Nucleus accumbens (tissue), 56 donors: ENCODE measurements at places on chromosomes 1 and 21.

DNA sequence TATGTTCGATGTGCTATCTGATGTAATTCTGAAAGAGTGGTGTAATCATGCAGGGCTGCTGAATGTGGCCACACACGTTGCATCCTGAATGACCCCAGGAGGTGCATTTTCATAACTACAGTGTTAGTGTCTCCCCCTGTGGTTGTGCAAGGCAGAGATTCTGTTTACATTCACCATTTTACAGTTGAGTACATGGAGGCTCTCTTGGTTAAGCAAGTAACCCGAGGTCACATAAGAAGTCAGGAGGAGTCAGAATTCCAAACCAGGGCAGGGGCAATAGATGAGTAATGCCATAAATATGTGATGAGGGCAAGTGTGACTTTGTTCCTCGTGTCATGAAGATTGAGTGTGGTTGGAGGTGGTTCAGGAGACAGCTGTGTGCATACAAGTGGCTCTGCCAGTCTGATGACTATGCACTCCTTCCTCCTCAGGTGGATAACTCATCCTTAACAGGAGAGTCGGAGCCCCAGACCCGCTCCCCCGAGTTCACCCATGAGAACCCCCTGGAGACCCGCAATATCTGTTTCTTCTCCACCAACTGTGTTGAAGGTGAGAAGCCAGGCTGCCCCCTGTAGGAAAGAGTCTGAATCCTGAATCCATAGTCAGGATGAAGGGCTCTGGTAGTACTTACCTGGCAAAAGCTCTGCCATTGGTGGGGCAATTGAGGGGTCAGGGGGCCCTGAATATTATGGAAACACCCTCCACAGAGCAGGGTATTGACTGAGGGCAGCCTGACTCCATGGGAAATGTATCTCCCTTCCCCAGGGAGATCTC is 9.3 kb downstream of the ATP1A2 start:
- no peak for DNase-seq

DNA sequence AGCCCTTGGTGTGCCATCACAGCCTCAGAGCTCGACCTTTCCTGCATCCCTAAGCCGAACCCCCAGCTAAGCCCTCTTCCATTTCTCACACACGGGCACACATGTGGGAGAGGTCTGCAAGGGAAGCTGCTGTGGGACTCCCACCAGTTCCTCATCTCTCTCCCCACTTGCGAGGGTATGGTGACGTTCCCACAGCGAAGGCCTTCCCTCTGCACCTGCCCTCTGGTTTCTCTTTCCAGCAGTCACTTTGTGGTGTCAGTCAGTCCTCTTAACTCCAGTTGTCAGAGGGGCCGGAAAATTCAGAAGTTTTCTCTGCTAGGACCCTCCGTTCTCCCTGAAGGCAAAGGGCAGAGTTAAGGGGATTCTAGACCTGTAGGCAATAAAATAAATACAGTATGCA is 5.5 kb upstream of the STK40 start:
- DNase-seq: no peak

DNA sequence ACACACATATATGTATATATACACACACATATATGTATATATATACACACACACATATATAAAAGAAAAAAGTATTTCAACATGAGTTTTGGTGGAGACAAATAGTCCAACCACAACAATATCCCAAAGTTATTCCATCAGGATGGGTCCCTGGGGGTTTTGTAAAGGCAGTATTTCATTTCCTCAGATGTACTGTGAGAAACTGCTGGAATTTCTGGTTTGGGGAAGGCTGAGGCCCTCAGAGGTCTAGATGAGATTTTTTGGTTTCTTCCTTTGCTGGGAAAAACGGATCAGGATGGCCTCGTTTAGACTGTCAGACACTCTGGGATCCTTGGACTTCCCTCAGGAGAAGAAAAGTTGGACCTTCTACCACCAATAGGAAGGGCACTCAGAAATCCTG is 36.5 kb upstream of the TENT5B start:
- no peak for DNase-seq

- DNase-seq: no peak
Observed at GRCh38 chr1:244653439-244654107, 647 bp downstream of the DESI2 start.

DNA sequence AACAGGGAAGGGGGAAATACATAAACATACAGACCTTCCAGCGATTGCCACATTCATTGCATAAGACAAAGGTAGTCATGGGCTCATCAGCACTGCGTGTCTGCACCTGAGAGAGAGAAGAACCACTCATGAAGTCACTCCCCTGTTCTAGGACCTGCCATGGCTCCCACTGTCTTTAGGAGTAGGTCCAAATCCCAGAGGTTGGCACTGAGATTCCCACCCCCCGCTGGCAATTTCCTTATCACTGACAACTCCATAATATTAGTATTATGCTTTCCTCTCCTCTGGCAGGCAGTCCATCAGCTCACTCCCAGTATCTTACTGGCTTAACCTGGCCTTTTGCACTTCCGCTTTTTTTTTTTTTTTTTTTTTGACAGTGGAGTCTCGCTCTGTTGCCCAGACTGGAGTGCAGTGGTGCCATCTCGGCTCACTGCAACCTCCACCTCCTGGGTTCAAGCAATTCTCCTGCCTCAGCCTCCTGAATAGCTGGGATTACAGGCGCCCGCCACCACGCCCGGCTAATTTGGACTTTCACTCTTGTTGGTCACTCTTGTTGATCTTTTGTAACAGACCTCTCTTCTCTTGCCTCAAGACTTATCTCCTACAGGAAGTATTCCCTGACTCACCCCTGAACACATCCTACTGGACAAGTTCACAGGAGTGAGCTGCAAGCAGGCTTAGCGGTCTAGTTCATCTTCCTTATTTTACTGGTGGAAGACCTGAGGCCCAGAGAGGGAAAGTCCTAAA is 14.8 kb upstream of the ZNF436 start:
- DNase-seq: no peak

DNA sequence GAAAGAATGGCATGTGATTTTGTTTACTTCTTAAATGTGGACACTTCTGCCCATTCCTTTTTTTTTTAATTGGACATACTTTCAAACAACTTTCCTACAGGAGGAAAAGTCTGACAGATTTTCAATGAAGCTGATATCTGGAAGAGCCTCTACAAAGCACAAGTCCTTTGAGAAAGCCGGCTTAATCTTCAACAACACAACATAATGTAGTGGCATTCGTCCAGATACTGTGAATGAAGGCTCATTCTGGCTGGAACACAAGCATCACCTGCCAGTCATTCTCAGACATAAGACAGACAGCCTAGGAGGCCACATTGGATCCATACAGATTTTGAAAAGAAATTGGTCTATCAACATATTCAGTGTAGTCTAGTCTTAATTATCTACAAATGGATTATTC is 4.9 kb downstream of the OTUD7B start:
- DNase-seq: no peak

- DNase-seq: no peak
Observed at GRCh38 chr1:201491896-201492511, 14.9 kb downstream of the CSRP1 start.

GRCh38 chr1:103063921-103064320 is 44.4 kb downstream of the COL11A1 start:
- no peak for DNase-seq

DNA sequence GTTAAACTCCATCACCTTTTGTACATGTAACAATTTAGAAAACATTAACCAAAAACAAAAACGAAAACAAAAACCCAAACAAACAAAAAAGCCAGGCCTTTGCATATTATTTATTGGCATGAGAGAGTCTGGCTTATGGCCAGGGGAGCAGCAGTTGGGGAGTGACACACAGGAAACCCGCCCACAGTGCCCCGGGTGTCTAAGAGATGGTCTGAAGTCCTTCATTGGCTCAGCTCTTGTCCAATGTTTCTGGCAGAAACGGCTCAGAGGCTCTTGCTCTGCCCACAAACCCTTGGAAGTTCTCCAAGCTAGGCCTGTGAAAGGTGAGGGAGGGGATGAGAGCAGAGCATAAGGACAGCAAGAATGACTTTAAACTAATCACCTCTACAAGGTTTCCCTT is 131.5 kb downstream of the CNIH3 start:
- DNase-seq: no peak

DNA sequence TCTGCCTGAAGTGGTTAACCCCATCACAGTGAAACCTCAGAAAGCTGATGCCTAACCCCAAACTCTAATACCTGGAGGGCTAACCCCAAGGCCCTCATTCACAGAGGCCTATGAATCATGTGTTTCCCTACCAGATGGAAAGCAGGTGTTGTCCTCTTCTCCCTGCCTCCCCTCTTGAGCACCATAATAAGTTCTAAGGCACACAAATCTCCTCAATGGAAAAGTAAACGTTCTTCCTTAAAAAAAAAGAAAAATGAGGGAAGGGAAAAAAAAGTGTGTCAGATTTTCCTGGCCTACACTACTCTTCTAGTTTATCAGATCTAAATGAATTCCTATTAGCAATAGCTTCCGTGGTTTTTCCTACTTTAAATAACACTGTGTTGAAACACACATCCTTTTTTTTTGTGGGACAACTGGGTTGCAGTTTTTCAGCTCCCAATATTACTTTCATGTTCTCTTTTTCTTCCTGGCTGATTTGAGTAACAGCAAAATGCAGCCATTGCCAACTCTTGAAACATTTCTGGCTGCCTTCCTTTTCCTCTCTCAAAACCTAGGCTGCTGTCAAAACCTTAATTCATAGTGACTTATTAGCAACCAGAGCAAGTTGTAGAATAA is 43.2 kb downstream of the SLC44A3 start:
- no peak for DNase-seq

DNA sequence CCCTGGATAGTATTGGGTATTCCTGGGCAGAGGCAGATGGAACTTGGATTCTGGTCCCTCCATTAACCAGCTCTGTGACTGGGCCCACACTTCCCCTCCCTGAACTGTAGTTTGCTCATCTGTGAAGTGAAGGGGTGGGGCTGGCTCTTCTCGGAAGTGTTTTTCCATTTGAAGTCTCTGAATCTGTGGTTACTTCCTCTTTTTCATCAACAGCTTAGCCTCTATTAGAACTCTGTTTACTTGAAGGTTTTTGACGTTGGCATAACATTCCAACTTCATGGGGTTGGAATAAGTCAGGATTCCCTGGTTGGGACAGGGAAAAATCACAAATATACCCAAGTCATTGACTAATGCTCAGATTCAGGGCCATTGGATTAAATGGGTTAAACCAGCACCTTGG is 3.6 kb downstream of the KIAA0040 start:
- no peak for DNase-seq

- no peak for DNase-seq
Observed at GRCh38 chr1:110248746-110249145, 38.6 kb downstream of the KCNC4 start.

GRCh38 chr1:231743966-231744365 is 117.4 kb downstream of the DISC1 start:
- no peak for DNase-seq

- DNase-seq: no peak
Observed at GRCh38 chr1:25707280-25708016, 90.9 kb downstream of the MAN1C1 start.

DNA sequence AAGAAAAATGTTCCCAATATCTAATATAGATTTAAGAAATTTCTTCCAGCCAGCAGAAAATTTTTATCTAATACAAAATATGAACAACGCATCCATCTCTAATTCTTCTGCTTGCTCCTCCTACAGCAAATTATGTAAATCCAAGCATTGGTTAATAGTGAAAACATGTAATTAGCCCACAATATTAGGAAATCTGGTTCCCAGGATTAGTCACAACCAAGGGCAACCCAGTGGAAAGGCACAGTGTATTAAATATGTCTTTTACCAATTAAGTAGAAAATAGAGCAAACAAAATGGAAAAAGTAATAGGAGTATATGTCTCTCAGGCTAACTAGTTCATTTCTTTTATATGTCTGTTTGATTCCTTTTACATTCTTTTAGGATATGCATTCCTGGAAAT is 59.4 kb upstream of the IFI44L start:
- no peak for DNase-seq
